ENCODE measurements at places on chromosomes 3 and 15. TPM values are rescaled to one million over a fixed set of nuclear protein-coding genes. Genes with fewer than 3 reads are reported as not detected.

GRCh38 chr15:78830514-78831228, 19.4 kb upstream of the ADAMTS7 start:
- H3K27ac ChIP-seq = no peak overlapping the region
- peaks cover 10% of the 10 kb centered on the region for H3K4me1 ChIP-seq
- H3K27me3 ChIP-seq = no peaks in the 10 kb centered on the region
- H3K36me3 ChIP-seq = no peaks in the 10 kb centered on the region
- H3K4me3 ChIP-seq = peak overlapping the region; percentile 53
- peak; percentile 1 for DNase-seq

GRCh38 chr3:25460751-25461150, 32.7 kb downstream of the RARB start:
- no peak overlapping the region for H3K4me3 ChIP-seq
- no peaks in the 10 kb centered on the region for H3K36me3 ChIP-seq
- H3K27ac ChIP-seq = no peak overlapping the region
- H3K27me3 ChIP-seq = no peaks in the 10 kb centered on the region
- DNase-seq = no peak
- no peaks in the 10 kb centered on the region for H3K4me1 ChIP-seq

PLA2G4E gene
- total RNA-seq = not detected

- no peaks in the 10 kb centered on the region for H3K36me3 ChIP-seq
- no peak overlapping the region for H3K27ac ChIP-seq
- H3K4me3 ChIP-seq = no peak overlapping the region
- no peak for DNase-seq
- H3K4me1 ChIP-seq = peaks cover 3% of the 10 kb centered on the region
- H3K27me3 ChIP-seq = no peaks in the 10 kb centered on the region
These were observed 8.5 kb upstream of the IREB2 start for GRCh38 chr15:78429477-78429876.

DNA sequence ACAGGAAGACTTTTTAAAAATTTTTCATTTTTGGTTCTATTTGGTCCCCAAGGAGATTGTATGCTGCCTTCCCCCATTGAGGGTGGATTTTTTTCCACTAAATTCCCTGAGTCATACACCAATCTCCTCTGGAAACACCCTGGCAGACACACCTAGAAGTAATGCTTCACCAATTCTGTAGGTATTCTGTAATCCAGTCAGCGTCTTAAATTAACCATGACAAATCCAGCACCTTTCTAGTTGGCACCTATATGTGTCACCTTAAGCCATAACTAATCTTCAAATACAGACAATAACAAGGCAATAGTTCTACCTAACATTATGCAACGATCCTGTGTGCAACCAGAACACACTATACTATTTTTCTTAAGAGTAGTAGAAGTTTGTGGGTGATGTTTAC, 459.1 kb upstream of the NDN start:
- no peaks in the 10 kb centered on the region for H3K36me3 ChIP-seq
- H3K4me3 ChIP-seq = no peak overlapping the region
- H3K27ac ChIP-seq = no peak overlapping the region
- no peaks in the 10 kb centered on the region for H3K27me3 ChIP-seq
- DNase-seq = no peak
- no peaks in the 10 kb centered on the region for H3K4me1 ChIP-seq

DNA sequence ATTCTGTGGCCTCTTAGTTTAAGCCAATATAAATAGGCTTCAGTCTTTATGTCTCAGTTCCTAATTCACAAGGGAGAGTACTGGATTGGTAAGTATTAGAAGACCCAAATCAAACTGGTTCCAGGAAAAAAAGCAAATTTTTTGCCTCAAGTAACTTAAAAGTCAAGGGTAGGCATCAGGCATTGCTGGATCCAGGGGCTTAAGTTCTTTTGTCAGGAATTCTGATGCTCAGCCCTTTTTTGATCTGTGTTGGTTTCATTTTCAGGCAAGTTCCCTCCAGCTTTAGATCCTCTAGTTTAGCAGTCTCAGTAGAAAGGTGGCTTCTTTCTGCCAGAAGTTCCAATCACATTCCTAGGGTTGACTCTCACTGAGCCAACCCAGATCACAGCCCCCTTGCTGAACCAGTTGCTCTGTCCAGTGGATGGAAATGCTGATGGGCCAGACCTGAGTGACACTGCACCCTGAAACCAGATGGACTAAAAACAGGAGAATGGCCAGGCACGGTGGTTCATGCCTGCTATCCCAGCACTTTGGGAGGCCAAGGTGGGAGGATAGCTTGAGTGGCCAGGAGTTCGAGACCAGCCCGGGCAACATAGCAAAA, 253.5 kb downstream of the SHQ1 start:
- no peak overlapping the region for H3K4me3 ChIP-seq
- H3K36me3 ChIP-seq = no peaks in the 10 kb centered on the region
- H3K27me3 ChIP-seq = no peaks in the 10 kb centered on the region
- no peak overlapping the region for H3K27ac ChIP-seq
- no peak for DNase-seq

GRCh38 chr3:93979850-93980676, at the start of gene ARL13B:
Gene ARL13B, plus strand, starts transcription at chr3:93980155. Its CDS starts 269 bp downstream, at chr3:93980424.
- peaks cover 16% of the 10 kb centered on the region for H3K4me1 ChIP-seq
- H3K4me3 ChIP-seq = peak within 1 kb of the TSS; percentile 97
- H3K36me3 ChIP-seq = no peaks in the 10 kb centered on the region
- DNase-seq = peak; percentile 98
- no peaks in the 10 kb centered on the region for H3K27me3 ChIP-seq

- H3K4me3 ChIP-seq = no peak overlapping the region
- no peak overlapping the region for H3K27ac ChIP-seq
- peaks cover 26% of the 10 kb centered on the region for H3K4me1 ChIP-seq
These were observed 2.7 kb downstream of the ZIC1 start for GRCh38 chr3:147411815-147412241.

FOXB1 gene
- 0.14 TPM for total RNA-seq

- no peak overlapping the region for H3K27ac ChIP-seq
- no peak overlapping the region for H3K4me3 ChIP-seq
- no peak for DNase-seq
These were observed 152.7 kb downstream of the CD47 start for GRCh38 chr3:107938143-107938542.

DNA sequence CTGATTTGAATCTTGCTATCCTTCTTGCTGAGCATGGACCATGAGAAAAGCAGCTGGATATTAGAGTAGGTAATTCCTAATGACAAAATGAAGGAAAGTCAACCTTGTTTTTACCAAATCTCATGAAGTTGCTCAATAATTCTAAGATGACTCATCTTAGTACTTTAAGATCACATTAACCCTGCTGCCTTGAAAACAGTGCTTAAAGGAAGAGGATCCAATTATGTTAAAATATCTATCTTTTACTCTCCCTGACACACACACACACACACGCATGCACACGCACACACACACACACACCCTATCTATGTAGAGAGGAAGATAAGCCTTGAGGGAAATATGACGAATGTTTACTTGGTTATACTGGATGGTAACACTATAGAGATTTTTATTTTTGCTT, 16.0 kb upstream of the MYO1E start:
- H3K27me3 ChIP-seq = no peaks in the 10 kb centered on the region
- no peaks in the 10 kb centered on the region for H3K4me1 ChIP-seq
- H3K4me3 ChIP-seq = no peak overlapping the region
- no peak overlapping the region for H3K27ac ChIP-seq

DNA sequence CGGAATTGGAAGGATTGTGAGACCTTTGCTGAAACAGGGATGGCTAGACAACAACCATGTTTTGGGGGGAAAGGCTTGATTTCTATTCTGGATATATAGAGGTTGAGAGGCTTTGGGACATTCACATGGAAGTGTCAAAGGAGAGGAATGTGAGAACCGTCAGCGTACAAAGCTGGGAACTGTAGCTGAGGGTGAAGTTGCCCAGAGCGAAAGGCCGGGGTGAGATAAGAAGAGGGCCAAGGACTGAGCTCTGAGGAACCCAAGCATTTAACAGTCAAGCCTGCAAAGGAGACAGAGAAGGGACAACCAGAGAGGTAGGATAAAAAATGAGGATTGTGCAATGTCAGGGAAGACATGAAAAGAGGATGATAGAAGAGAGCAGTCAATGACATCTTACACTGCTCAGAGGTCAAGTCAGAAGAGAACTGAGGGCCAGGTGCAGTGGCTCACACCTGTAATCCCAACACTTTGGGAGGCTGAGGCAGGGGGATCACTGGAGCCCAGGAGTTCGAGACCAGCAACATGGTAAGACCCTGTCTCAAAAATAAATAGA, 41.5 kb upstream of the RAF1 start:
- no peak for DNase-seq
- no peak overlapping the region for H3K4me3 ChIP-seq
- no peaks in the 10 kb centered on the region for H3K36me3 ChIP-seq
- no peaks in the 10 kb centered on the region for H3K27me3 ChIP-seq
- H3K4me1 ChIP-seq = no peaks in the 10 kb centered on the region

PLCD1 gene
- 69.8 TPM for total RNA-seq

SLITRK3 gene
- total RNA-seq = not detected

DNA sequence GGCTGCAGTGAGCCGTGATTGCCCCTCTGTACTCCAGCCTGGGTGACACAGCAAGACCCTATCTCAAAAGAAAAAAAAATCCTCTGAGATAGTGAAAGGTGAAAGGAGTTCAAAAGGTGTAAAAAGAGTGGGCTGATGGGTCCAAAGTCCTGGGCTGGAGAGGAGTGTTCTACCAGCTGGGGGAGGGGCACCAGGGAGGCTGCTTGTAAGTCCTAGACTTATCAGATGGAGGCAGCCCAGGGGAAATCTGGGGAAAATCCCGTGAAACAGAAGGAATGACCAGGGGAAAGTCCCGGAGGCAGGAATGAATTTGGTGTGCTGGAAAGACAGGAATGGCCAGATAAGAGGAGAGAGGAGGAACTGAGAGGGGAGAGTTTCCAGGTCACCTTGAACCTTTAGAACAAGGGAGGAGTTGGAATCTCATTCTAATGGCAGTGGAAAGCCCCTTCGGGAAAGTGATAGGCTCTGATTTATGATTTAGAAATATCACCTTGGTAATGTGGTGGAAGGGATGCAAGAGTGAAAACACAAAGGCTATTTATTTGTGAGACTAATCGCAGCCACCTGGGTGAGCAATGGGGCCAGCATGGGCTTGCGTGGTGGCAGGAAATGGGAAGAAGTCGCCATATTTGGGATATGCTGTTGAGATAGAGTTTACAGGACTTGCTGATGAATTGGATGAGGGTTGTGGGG, 23.4 kb upstream of the PPP4R2 start:
- H3K27ac ChIP-seq = no peak overlapping the region
- DNase-seq = no peak
- H3K4me3 ChIP-seq = no peak overlapping the region
- no peaks in the 10 kb centered on the region for H3K36me3 ChIP-seq
- H3K27me3 ChIP-seq = no peaks in the 10 kb centered on the region
- no peaks in the 10 kb centered on the region for H3K4me1 ChIP-seq

- no peaks in the 10 kb centered on the region for H3K4me1 ChIP-seq
- no peak overlapping the region for H3K27ac ChIP-seq
- peaks cover 35% of the 10 kb centered on the region for H3K27me3 ChIP-seq
- H3K4me3 ChIP-seq = no peak overlapping the region
- no peaks in the 10 kb centered on the region for H3K36me3 ChIP-seq
These were observed 3.5 kb upstream of the TM4SF18 start for GRCh38 chr3:149336925-149337324.

DPPA4 gene
- 3.6 TPM for total RNA-seq

NDN gene
- not detected for total RNA-seq

SERPINI2 gene
- not detected for total RNA-seq

DNA sequence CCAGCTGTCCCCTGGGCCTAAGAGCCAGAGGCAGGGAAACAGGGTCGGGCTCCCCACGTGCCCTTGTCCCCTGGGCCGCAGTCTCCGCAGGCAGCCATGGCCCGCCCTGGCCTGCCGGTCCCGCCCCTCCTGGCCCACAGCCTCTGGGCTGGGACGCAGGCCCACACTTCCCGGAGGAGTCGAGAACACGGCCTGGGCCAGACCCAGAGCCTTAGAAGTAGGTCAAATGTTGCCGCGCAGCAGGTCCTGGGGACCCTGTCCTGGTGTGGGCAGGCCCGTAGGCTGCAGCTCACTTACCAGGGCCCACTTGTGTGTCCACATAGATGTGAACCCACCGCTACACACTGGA, 4.3 kb upstream of the MYL3 start:
- H3K27me3 ChIP-seq = no peaks in the 10 kb centered on the region
- no peak overlapping the region for H3K27ac ChIP-seq
- no peaks in the 10 kb centered on the region for H3K36me3 ChIP-seq
- no peak for DNase-seq

- H3K36me3 ChIP-seq = no peaks in the 10 kb centered on the region
- no peaks in the 10 kb centered on the region for H3K27me3 ChIP-seq
- H3K4me1 ChIP-seq = peaks cover 2% of the 10 kb centered on the region
- no peak overlapping the region for H3K27ac ChIP-seq
- no peak for DNase-seq
These were observed 315.1 kb upstream of the CBLB start for GRCh38 chr3:106183762-106184391.

PLSCR4 gene
- total RNA-seq = not detected

- DNase-seq = no peak
- H3K4me1 ChIP-seq = no peaks in the 10 kb centered on the region
- no peak overlapping the region for H3K27ac ChIP-seq
- H3K27me3 ChIP-seq = no peaks in the 10 kb centered on the region
These were observed 17.7 kb downstream of the STARD9 start for GRCh38 chr15:42593143-42593542.

DNA sequence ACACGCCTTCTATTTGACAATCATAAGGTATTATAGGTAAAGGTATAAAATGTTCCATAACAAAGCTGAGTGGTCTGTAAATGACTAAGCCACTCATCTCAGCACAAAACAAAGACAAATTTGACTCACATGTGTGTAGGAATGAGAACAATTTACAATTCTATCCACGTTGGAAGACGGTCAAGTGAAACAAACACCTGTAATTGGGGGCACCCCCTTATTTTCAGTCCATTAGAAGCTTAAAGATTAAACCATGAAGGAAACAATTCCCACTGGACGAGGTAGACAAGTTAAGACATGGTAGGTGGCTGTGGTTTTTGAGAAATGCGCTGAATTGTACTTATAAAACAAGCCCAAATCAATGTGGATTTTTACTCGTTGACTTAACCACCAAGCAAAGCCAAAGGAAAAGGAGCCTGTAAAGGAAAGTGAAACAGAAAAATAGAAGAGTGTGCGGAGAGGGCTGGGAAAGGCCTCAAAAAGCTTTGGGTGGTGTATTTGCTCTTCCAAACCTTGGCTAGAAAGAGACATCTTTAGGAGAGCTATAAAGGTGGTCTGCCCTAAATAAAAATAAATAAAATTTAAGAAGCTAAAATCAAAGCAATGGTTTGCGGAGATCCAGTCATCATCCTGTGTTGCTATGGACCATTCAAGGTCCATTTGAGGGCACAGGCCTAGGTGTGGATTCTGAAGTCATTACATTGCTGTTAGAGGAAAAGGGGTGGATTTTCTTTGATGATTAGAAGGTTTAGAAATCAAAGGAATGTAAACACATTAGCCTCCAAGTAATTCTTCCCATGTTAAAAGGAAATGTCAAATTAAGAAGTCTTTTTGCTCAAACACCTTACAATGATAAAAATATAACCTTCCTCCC, 135.0 kb downstream of the TFG start:
- no peaks in the 10 kb centered on the region for H3K4me1 ChIP-seq
- H3K4me3 ChIP-seq = no peak overlapping the region
- H3K27ac ChIP-seq = no peak overlapping the region
- DNase-seq = no peak
- H3K36me3 ChIP-seq = no peaks in the 10 kb centered on the region
- no peaks in the 10 kb centered on the region for H3K27me3 ChIP-seq

PAQR5 gene
- not detected for total RNA-seq
